Stimulated activated CD8-positive, alpha-beta memory T cell treated with anti-CD3 and anti-CD28 coated beads, Interleukin-4, amount 100 ng/mL, for 4 hours (primary cell): ENCODE measurements at places on chromosomes 5 and 9.

DNA sequence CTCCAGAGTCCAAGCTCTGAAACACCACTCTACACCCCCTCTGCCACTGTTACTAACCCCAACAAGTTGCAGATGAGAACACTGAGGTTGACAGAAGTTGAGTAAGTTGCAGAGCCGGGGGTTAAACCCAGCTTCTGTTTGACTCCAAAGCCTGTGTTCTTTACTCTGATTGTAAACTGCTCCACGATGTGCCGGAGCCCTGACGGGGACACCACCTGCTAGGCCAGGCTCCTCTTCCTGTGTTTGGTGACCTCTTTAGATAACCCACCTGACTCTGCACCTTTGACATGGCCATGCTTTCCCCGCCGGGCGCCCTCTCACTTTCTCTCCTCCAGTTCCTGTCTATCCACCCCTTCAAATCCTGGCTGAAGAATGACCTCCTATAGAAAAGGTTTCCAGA, 96.7 kb downstream of the PAX5 start:
- no peak for DNase-seq

DNA sequence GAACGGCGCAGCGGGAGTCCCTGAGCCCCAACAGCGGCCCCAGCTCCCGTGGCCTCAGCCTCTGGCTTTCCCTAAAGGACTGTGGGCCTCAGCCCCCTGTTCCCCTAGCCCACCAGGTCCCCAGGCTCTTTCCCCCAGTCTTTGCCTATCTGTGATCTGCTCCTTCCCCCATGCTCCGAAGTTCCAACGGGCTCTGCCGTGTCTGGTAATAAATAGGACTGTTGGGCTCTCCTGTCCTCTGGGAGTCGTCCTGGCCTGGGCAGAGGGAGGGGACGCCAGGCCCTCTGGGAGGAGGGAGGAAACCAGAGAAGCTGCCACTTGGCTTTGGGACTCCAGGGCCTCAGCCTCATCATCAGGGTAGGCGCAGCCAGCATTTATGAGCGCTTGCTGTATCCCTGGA, 28.1 kb downstream of the ADGRD2 start:
- DNase-seq: no peak

- no peak for DNase-seq
Measured at GRCh38 chr9:74083681-74084433, 413.3 kb upstream of the RORB start.

- DNase-seq: no peak
Measured at GRCh38 chr5:171845857-171846256, 60.2 kb downstream of the SMIM23 start.

GRCh38 chr5:151662805-151663204, 23.9 kb downstream of the SPARC start:
- DNase-seq: no peak

DNA sequence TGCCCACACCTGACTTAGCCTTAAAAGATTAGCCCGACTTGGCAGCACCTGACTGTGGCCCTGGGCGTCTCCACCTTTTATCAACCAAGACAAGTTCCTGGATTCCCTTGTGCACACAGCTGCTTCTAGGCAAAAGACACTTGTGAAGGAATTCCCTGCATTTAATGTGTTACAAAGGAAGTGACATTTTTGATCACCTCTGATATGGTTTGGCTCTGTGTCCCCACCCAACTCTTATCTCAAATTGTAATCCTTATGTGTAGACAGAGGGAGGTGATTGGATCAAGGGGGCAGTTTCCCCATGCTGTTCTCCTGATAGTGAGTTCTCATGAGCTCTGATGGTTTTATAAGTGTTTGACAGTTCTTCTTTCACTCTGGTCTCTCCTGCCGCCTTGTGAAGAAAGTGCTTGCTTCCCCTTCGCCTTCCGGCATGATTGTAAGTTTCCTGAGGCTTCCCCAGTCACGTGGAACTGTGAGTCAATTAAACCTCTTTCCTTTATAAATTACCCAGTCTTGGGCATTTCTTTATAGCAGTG, 2.6 kb upstream of the CPEB4 start:
- DNase-seq: no peak

DNA sequence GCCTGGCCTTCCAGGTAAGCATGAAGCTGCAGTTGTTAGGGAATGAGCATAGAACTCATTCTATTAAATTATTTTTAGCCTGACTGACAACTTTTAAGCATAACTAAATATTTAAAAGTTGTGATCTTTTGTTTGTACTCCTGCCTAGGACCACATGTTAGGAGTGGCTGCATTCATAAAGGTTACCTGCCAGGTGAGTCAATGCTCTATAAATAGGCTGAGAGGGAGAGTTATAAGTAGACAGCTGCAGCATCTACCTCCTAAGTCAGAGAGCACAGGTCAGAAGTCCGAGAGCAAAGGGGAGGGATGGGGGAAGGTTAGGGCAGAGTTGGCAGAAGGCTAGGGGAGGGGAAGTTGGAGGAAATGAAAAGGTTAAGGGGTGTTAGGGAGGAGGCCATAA, 292.4 kb upstream of the TLE4 start:
- no peak for DNase-seq

DNA sequence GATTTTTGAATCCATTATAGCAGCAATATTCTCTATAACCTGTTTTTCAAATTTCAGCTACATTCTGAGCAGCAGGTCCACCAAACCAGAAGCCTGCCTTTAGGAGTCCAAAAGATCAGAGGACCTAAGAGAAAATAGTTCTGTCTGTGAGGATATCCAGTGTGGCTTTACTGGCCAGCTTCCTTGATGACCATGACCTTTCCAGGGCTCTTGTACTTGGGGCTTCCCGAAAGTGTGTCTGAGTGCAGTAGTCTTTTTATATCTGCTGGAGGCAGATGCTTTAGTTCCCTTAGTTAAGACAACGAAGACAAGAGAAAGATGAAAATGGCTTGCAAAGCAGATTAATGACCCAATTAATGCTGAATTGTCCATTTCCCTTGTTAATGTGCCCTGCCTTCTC, 72.4 kb downstream of the SGCD start:
- DNase-seq: no peak

DNA sequence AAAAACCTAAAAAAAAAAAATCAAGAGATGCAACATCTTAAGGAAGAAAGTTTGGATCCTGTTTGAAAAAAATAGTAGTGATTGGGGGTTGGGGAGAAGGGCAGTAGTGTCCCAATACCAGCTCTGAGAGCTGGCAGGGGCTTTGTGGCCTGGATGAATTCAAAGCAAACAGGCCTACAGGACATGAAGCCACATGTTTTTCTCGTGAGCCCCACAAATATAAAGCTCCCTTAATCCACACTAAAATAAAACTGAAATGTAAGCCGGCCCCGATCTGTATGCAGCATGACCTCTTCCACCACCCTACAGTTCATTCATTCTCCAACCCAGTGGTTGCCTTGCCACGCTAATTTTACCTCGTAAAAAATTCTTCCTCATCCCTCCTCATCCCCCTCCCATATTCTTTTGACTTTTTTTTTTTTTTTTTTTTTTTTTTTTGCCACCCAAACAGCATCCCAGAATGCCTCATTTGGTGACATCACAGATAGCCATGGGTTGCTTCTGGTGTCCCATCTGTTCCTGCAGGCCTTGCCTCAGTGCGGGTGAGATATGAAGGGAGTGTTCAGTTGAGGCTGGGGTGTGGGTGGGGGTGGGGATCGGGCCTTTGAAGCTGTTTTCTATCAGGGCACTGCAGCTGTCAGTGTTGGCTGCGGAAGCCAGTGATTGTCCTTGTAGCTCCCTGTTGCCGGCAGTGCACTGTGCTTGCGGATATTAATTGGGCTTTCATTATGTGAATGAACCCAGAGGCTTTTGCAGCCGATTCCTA, 81.6 kb upstream of the NFIB start:
- no peak for DNase-seq

DNA sequence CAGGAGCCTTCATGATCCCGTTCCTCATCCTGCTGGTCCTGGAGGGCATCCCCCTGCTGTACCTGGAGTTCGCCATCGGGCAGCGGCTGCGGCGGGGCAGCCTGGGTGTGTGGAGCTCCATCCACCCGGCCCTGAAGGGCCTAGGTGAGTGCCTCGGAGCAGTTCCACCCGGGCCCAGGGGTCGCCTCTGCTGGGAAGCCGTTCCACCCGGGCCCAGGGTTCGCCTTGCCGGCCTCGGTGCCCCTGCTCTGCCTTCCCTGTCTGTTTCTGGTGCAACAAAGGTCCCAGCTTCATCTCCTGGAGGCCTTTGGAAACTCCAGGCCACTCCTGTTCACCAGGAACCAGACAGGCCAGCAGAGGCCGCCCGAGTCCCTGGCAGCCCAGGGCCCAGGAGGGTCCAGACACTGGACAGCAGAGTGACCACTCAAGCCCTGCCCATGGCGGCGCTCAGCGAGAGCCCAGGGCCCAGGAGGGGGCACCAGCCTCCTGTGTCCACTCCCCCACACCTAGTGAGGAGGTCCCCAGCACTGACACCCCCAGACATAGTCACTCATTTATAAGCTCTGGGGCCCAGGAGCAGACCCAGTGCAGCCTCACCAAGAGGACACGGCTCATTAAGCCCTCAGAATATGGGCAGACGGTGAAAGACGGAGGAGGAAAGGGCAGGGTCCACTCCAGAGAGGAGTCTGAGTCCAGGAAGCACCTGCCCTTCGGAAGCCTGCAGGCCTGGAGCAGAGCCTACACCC, 7.5 kb downstream of the SLC6A19 start:
- DNase-seq: no peak

DNA sequence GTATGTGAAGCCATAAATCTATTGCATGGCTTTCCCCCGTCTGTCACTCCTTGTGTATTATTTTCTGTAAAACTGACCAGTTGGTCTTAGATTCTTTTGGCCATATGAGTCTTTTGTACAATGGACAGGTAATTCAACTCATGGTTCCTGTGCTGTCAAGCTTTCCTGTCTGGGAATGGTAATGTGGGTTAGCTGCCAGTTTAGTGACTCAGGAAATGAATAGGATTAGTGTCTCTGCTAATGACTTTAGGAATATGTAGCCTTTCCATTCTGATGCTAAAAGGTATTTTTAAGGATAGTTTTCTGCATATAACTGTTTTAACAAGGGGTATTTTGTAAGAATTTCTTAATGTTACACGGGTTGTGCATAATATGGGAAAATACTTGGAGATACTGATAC, 182.7 kb downstream of the PBX3 start:
- DNase-seq: no peak

GRCh38 chr9:14380061-14380836, 66.3 kb upstream of the NFIB start:
- no peak for DNase-seq

GRCh38 chr5:139415221-139415861, 11.5 kb upstream of the SPATA24 start:
- no peak for DNase-seq
